Chondrocyte (in vitro differentiated cells): ENCODE measurements at places on chromosomes 6 and 20. TPM values are rescaled to one million over a fixed set of nuclear protein-coding genes. Genes with fewer than 3 reads are reported as not detected.

Gene LZTS3
- total RNA-seq, result 6.4 to 9.3 TPM (median 8.1 TPM) in 3 replicates

Gene OXT
- not detected in 3 replicates for total RNA-seq

- DNase-seq, result no peak
These were observed 616.5 kb upstream of the CITED2 start for GRCh38 chr6:139990856-139991465.

DNA sequence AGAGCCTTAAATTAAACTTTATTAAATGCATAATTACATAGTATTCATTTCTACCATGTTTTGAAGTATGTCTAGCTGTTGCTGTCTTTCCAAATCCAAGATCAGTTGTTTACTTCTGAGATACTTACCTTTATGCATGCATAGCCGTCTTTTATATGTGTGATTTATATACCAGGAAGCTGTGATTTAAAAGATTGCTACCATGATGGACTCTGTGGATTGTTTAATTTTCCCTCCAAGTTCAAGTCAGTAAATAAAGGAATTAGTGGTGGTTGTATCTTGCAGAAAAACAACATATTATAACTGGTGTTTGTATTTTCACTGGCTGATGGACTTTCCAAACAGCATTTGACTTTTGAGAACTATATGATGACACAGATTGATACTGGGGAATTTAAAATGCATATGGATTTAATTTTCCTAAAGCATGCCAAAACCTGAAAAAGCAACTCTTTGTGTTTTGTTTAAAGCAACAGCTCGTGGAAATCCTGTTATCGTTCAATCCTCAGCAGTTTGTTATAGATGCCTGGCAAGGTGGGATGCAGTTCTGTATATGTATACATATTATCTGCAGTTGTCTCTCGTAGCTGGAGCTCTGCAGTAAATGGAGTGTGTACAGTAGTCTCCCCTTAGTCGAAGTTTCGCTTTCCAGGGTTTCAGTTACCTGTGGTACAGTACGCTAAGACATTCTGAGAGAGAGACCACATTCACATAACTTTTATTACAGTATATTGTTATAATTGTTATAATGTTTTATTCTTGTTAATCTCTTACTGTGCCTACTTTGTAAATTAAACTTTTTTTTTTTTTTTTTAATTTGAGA lies 77.1 kb downstream of the CBFA2T2 start:
- DNase-seq, result no peak

DNA sequence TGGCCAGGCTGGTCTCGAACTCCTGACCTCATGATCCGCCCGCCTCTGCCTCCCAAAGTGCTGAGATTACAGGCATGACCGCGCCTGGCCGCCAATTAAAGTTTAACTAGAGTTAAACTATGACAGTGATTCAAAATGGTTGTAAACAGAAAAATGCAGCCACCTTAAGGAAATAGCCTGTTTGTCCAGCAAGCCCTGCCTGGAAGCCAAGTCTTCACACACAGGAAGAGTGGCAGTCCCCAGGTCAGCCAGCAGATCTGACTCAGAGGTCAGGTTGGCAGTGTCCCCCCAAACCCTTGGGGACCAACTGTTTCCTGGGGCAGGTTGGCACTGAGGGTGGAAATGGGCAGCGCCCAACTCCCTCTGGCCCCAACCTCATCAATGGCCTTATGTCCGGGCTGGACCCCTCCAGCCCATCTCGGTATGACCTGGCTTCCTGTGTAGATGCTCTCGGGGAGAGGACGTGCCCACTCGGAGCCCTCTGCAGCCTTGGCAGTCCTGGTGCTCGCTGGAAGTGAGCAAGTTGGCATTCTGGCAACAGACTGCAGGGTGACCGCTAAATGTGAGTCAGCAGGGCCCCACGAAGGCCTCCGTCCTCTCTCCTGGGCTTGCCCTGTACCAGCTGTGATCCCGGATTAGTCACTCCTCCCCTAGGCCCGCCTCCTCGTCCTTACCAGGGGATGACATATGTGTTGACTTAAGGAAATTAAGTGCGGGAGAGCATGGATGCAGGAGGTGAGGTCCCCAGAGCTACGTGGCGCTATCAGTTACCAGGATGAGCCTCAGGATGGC lies 9.7 kb upstream of the HSP90AB1 start:
- peak; percentile 98 for DNase-seq

DNA sequence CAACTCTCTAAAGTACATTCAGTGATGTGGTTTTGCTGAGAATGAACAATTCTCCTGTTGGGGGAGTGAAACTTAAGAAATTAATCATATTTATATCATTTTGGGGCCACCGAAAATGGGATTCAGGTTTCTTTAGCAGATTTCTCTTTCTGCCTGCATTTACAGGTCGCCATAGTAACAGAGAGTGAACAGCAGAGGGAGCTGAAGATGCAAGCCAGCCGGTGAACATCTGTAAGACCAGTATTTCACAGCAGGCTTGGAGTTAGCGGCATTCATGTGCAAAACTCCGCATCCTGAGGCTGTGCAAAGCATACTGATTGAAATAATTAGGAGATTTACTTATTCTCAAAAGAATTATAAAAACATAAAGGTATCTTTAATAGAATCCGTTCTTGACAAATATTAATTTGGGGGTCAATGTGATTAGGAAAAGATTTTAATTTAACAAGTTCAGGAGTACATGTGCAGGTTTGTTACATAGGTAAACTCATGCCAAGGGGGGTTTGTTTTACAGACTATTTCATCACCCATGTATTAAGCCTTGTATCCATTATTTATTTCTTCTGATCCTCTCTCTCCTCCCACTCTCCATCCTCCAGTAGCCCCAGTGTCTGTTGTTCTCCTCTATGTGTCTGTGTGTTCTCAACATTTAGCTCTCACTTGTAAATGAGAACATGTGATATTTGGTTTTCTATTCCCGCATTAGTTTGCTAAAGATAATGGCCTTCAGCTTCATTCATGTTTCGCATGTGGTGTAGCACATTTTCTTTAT lies 17.8 kb upstream of the HSF2 start:
- DNase-seq, result no peak

DNA sequence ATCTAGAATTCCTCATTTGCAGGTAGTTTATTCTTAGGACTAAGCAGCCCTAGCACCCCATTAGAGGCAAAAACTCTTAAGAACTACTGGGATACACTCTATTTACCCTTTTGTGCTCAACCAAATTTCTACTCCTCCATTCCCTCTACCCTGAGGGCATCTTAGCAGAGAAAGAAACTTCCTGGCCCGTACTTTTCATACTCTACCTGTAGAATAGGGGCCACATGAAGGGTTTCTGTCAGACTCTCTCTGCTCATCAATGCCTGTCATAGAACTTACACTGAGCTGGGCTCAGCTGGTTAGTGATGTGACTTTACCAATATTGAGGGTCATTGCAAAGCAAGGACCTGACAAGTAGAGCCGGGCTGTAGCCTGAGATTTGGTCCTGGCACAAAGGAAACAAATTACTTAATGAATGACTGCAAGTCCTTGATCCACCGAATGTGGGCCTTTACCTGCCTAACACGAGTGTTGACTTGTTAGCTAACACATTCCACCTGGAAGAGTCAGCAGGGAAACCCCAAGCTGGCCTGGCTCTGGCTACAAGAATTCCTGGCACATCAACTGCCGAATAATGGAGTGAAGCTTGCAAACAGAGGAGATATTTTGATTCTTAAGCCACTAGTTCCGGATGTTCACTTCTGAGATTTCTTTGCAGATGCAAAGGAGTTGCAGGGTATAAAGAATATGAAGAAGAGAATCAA lies 280.5 kb upstream of the JAG1 start:
- DNase-seq, result no peak

GRCh38 chr6:107466062-107466461 lies 6.7 kb upstream of the PDSS2 start:
- no peak for DNase-seq

Gene USP49
- total RNA-seq, result 3.4 to 5.2 TPM (median 3.5 TPM) in 3 replicates

- DNase-seq, result no peak
These were observed 6.2 kb downstream of the COL9A3 start for GRCh38 chr20:62822788-62823651.

DNA sequence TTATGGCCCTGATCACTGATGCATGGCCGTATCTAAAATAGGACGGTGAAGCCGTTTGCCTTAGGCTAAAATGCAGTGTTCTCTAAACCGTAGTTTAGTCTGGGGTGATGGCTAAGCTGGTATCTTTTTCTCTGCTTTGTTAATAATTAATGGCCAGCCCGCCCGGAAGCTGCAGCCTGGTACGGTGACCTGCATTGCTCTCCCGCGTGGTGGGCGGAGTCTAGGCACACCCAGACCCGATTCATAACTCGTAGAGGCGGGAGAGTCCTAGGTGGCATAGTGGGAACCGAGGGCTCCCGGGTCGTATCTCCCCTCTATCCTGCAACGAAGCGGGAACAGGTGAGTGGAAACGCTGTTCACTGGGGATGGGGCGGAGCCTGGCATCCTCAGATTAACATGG lies 5.5 kb downstream of the CDH4 start:
- no peak for DNase-seq

DNA sequence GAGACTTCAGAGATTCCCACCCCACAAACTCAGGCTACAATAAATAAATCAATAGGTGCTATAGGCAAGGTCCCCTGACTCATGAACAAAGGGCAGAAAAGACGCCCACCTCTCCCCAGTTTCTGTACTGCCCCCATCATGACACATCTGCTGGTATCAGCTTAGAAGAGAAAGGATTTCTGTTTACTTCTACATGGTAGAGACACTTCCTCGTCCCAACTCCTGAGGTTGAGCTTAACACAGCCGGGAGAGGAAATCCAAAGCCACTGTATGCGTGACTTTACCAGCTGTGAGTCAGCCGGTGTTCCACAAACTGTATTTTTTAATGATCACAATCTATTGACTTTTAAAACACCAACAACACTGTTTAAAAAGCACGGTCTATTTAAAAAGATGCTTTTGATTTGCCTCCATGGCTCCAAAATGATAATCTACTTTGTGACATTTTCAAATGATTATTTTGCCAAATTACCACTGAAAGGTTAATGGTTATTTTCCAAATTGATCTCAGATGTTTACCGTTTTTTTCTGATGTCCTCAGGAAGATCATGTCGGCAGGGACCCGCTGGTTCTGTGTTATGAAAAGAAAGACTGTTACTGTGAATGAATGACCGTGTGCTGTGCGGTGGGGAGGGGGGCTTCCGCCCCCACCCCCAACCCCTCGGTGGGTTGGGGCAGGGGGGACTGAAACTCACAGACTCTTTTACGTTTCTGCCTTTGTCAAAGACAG lies 72.5 kb downstream of the ATP9A start:
- DNase-seq, result no peak

DNA sequence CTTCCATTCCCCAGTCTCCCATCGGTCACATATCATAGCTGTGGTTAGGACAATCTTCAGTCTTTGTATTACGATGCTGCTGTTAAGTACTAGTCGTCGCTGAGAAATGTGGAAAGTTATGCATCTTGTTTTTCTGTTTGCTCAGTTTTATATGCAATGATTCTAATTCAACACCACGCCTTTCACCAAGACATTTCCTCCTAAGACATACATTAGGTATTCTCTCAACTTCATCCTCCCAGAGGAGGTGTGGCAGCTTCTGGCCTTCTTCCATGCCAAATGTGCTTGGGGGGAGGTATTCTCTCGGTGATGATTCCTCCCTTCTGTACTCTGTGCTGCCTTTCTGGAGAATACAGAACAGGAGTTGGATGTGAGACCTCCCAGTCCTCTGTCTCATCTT lies 66.1 kb downstream of the B4GALT5 start:
- no peak for DNase-seq

GRCh38 chr6:29679962-29680361 lies 990 bp downstream of the ZFP57 start:
- no peak for DNase-seq

DNA sequence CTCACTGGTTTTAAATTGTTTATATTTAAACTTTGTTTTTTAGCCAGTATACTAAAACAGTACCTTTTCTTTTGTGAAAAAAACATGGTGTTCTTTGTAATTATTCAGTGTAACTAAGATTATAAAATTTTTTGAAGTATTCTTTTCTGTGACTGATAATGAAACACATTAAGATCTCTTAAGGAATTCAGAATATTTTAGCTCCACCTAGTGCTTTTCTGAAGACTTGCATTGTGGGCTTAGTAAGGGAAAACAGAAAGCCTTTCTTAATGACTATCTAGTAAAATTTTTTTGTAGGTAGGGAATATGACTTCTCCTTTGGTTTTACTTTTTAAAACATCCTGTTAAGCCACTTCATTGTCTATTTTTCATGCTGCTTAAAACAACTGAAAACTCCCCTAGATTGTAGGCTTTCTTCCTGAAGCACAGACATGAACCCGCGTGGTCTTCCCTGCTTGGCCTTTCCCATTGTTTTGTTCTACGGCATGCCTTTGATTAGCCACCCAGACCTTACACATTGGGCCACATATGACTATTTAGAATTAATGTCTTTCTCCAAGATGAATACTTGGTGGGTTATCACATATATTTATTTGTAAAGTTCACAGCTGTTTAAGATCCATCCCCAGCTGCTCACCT lies 72.1 kb downstream of the AFDN start:
- DNase-seq, result no peak

DNA sequence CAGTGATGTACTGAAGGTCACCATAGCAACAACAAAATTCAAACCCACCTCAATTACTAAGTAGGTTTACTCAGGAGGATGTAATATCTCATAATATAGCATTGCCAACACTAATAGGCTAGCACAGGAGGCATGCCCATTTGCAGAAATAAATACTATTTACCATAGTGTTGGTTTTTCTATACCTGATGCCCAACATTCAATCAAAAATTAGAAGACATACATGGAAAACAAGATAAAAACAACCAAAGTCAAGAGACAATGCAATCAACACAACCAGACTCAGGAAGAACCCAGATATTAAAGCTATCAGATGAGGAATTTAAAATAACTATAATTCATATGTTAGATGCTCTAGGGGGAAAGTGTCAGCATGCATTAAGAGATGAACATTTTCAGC lies 14.3 kb upstream of the TXNDC5 start:
- no peak for DNase-seq

Gene PRICKLE4
- 3.1 to 5.9 TPM (median 3.6 TPM) in 3 replicates for total RNA-seq
